ENCODE measurements at places on chromosomes 1 and 21.

GRCh38 chr1:53871221-53871620 lies 18.4 kb downstream of the YIPF1 start:
- no peak for DNase-seq

GRCh38 chr1:171743081-171743870 lies 1.4 kb upstream of the VAMP4 start:
- no peak for DNase-seq

DNA sequence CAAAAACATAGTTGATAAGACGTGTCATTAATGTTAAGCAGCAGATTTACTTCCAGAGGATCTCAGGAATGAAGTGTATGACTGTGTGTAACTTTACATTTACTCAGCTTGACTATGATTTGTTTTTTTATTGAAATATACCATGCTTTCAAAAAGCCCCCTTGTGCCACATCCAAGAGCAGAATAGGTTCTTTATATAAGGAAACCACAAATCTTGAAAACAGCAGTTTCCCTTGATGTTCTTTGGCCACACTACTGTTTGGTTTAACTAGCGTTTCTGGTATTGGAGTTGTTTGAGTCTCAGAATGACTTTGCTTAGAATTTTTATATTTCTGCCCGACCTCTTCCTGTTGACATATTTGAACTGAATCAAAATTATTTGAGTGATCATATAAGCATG lies 25.0 kb downstream of the LRRC8C start:
- DNase-seq: no peak

- DNase-seq: no peak
These were observed 13.5 kb downstream of the PSRC1 start for GRCh38 chr1:109269212-109269980.

GRCh38 chr1:86409416-86410021 lies 13.4 kb upstream of the ODF2L start:
- no peak for DNase-seq

DNA sequence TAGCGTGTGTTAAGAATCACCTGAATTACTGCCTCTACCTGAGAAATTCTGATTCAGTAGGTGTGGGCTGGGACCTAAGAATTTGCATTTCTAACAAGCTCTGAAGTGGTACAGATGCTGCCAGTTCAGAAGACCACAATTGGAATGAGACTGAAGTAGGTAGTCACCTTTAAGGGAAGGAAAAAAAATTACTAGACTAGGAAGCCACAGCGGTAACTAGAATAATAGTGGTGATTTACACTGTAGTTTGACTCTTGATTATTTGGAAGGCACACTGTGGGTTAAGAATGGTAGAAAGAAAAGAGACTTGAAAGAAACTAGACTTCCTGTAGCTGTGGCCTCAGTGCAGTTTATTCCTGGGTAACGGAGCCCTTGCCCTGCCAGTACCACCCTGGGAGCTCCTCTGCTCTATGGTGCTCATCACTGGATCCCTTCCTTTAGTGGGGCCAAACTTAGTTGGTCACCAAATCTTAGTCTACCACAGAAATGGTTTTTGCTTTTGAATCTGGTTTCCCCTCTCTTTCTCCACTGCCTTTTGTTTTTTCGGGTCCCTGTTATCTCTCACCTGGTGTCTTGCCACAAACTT lies 43.6 kb downstream of the ARID1A start:
- no peak for DNase-seq

DNA sequence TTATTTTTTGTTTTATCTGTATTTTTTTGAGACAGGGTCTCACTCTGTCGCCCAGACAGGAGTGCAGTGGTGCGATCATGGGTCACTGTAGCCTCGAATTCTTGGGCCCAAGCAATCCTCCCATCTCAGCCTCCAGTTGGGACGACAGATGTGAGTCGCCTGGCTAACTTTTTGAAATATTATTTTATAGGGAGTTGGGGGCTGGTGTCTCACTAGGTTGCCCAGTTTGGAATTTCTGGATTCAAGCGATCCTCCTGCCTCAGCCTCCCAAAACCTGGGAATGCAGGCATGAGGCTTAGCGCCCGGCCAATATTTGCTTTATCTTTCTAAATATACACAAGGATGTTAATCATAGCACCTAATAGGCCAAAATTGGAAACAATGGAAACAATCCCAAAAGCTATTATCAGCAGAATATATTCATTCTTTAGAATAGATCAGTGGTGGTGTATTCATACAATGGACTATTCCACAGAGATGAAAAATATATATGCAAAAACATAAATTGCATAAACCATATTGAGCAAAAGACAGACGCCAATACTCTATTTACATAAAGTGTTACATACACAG lies 55.9 kb downstream of the DAP3 start:
- DNase-seq: no peak

- DNase-seq: no peak
These were observed 12.6 kb downstream of the CD101 start for GRCh38 chr1:117014209-117014608.

GRCh38 chr1:167500283-167500860 lies 18.0 kb downstream of the CD247 start:
- DNase-seq: no peak

DNA sequence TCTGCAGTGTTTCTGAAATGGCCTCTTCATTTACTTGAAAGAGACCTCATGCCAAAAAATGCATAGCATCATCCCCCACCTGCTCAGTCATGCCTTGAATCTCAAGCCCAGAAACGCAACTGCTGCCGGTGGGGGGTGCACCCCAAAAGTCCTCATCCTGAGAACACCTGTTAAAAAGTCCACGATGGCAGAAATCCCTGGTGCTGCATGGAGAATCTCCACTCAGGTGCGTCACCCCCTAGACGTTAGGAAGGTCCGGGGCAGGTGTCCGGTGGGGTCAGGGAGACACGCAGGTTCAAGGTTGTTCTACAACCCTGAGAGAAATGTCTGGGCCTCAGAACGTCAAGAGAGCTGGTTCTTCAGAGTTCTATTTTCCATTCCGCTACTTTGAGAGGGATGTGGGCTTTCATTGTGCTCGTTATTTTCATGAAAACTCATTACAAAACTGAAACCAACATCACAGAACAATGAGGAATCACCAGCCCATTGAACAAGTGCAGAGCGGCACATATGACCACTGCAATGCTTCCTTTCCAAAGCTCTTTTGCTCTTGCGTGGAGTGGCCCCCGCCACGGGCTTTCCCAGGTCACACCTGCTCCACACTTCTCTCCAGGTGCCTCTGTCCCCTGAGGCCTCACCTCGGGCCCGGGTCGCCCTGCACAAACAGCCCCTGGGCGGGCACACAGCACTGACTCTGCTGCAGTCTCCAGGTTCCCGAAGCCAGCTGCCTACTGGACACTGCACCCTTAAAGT lies 201.9 kb downstream of the TOMM20 start:
- DNase-seq: no peak

GRCh38 chr1:6353955-6354658 lies 39.5 kb downstream of the ACOT7 start:
- no peak for DNase-seq

DNA sequence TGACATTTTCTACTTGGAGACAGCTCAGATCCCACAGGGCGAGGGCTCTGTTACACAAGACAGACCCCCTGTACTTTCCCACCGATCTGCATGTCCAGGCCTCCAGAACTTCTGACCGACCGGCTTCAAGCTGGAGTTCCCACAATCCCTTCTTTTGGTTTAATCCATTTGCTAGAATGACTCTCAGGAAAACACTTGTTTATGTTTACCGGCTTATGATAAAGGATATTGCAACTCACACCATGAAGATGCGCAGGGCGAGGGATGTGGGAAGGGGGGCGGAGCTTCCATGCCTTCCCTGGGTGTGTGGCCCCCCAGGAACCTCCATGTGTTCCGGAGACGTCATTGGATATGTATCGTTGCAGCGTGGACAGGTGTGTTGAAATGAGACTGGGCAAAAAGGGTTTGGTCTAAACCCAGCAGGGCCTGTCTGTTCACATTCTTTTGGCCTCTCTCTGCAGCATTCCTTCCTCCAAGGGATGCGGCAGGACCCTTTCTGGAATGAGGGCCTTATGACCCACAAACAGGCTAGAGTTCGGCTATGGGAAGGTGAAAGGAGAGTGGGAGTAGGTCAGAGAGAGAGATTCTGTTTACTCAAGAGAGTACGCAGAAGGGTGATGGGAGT lies 7.5 kb upstream of the IGSF5 start:
- no peak for DNase-seq

DNA sequence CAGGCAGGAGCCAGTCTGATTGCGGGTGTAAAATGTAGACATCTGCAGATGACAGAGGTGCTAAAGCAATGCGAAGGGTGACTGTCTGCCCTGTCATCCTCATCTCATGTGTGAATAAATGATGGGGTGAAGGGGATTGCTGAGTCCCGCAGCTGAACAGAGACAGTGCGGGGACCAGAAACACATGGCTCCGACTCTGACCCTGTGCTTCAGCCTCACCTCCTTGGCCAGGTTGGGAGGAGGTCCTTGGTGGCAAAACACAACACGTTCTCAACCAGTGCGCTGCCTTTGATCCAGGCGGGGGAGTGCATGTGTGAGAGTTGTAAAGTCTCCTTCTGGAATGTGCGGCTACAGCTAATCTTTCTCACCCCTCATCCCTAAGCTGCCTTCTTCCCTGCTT lies 32.0 kb upstream of the TTC22 start:
- no peak for DNase-seq

DNA sequence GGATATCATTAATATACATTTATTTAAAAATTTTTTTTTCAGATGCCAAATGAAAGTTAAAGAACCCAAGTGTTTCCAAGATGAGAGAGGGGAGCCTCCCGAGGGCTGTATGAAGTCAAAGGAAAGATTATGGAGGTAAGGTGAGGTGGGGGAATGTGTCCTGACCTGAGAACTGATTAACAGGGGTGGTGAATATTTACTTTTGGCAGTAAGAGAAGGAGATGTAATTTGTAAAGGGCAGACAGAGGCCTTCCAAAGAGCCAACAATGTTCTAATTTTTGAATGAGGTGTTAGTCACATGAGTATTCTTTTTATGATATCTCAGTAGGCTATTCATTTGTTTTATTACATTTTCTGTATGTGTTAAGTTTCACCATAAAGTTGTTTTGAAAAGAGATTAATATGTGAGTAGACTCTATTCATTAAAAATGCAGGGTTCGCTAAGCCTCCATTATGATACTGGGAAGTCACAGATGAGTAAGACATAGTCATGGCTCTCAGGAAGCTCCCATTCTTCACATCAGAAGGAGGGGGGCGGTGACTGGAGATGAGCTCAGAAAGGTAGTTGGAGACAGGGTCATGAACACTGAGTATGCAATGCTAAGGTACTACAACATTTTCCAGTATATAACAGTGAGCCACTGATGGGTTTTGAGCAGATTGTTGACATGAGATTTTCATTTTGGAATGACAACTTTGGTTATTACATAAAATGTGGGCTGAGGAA lies 62.4 kb upstream of the TNFSF18 start:
- DNase-seq: no peak

DNA sequence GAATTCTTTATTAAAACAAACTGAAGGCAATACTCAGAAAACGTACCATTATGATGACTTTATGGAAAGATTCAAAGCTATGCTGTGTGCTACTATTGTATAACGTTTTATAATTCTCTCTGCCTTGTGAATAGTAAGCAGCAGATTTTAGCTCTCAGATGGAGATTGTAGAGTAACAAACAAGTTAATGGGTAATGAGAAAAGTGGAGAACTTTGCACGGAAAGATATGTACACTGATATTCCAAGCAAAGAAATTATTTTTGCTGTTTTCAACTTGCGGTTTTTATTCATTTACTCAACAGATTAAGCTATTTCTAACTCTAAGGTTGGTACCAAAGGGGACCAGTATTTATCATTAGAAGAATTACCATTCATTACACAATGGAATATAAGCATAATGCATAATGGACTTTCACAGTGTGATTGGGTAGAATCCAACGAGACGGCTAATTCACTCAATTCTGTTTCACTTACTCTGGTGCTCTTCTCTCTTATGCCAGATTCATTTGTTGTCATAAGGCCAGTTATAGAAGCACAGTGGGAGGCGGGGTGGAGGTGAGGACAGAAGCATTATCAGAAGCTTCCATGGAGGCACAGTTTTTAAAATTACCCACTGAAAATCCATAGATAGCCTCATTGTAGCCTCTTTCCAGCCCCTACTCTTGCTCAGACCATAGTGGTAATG lies 38.6 kb downstream of the ATP1B1 start:
- DNase-seq: no peak

GRCh38 chr1:206941766-206942418 lies 4.4 kb downstream of the PIGR start:
- no peak for DNase-seq

DNA sequence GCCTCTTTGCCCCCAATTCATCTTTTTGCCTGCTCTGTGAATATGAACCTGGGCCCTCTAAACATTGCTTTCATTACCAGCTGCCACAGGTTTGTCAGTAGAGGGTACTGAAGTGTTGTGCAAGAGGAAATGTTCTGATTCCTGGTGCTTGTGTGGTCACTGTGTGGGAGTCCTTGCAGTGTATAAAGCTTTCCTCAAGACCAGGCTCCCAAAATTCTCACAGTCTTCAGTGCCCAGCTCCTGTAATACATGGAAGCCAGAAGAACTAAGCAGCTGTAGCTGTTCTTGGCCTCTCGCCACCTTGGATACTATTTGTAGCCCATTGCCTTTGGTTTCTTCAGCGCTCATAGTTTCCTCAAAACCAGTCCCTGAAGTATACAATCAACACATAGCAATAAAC lies 1046.2 kb downstream of the BRINP3 start:
- DNase-seq: no peak

Data from right renal cortex interstitium (tissue), 3 donors.